ENCODE measurements at places on chromosomes 16 and 17. TPM values are rescaled to one million over a fixed set of nuclear protein-coding genes. Genes with fewer than 3 reads are reported as not detected.

GRCh38 chr16:70438585-70438968, 323 bp downstream of the ST3GAL2 start:
- peak overlapping the region; percentile 77 for H3K4me3 ChIP-seq
- DNase-seq, result no peak
- H3K27ac ChIP-seq, result peak overlapping the region; percentile 75
- H3K4me1 ChIP-seq, result peaks cover 35% of the 10 kb centered on the region
- no peaks in the 10 kb centered on the region for H3K36me3 ChIP-seq

DNA sequence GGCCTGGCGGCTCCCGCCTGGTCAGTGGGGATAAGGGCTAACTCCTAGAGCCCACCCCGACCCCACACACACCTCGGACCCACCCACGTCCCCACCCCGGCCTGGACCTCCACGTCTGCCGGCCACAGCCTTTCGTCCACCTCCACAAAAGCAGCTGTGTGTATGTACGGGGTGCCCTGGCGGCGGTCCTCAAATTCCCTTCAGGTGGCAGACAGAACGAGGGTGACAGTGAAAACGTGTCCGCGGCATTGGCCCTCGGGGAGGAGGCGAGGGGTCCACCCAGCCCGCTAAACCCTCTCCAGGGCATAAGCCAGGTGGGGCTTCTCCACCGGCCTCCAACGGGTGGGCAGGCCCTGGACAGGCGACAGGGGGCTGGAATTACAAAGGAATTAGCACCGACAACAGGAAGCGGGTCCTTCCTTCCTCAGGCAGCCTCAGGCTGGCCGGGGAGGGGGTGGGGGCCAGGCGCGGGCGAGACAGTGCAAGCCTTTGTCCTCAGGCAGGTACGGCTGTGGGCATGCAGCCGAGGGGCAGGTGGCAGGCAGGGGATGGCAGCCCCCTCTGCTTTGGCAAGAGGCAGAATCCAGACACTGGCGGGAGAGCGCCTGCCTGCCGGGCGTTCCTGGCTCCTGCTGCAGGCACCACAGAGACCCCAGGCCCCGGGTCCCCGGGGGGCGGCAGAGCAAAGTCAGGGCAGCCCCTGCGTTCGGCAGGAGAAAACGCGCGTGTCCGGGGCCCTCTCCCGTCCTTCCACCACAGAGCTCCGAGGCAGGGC, 12.3 kb upstream of the PITPNA start:
- DNase-seq, result peak; percentile 59
- H3K36me3 ChIP-seq, result no peaks in the 10 kb centered on the region
- no peaks in the 10 kb centered on the region for H3K27me3 ChIP-seq
- no peak overlapping the region for H3K27ac ChIP-seq
- H3K4me1 ChIP-seq, result peaks cover 44% of the 10 kb centered on the region

- H3K4me3 ChIP-seq, result no peak overlapping the region
- no peaks in the 10 kb centered on the region for H3K4me1 ChIP-seq
- no peak for DNase-seq
- H3K27me3 ChIP-seq, result peaks cover 10% of the 10 kb centered on the region
- no peak overlapping the region for H3K27ac ChIP-seq
- no peaks in the 10 kb centered on the region for H3K36me3 ChIP-seq
Measured at GRCh38 chr17:61482467-61482866, 30.2 kb downstream of the TBX4 start.

DNA sequence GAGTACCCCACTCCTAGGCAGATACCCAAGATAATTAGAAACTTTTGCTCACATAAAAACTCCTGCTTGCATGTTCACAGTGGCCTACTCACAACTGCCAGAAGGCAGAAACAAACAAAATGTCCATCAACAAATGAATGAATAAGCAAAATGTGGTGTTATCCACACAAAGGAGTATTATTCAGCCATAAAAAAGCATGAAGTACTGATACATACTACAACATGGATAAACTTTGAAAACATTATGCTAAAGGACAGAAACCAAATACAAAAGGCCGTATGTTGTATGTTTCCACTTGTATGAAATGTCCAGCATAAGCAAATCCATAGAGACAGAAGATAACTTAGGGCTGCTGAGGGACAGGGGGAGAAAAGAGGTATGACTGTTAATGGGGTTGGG, 1.9 kb downstream of the HSDL1 start:
- no peaks in the 10 kb centered on the region for H3K36me3 ChIP-seq
- H3K4me1 ChIP-seq, result peaks cover 34% of the 10 kb centered on the region
- no peak overlapping the region for H3K27ac ChIP-seq
- DNase-seq, result no peak

- peaks cover 40% of the 10 kb centered on the region for H3K27me3 ChIP-seq
- peak; percentile 68 for DNase-seq
- peaks cover 3% of the 10 kb centered on the region for H3K36me3 ChIP-seq
- H3K27ac ChIP-seq, result peak overlapping the region; percentile 86
- peak overlapping the region; percentile 45 for H3K4me3 ChIP-seq
- peaks cover 58% of the 10 kb centered on the region for H3K4me1 ChIP-seq
Measured at GRCh38 chr17:39737206-39737759, 455 bp upstream of the GRB7 start.

DNA sequence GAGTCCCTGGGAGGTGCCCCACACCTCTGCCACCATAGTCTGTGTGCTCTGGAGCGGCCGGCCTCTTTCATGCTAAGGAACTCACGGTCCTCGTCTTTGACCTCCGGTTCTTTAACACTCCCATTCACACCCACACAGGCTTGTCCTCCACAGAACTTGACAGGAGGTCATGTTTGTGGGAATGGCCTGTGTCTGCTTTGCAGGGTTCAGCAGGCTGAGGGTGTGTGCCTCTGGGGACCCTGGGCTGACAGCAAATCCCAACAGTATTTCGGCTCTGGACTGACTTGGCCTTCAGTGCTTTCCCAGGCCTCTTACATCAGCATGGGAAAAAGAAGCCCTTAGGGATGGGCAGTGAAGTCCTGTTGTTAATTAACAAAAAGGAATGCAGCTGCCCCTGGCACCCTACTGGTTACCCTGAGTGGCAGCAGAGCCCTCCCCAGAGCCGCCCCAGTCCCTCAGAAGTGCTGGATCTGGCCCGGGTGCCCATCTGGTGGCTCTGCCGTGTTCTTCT, 35.4 kb upstream of the ADORA2B start:
- H3K27ac ChIP-seq, result no peak overlapping the region
- H3K36me3 ChIP-seq, result no peaks in the 10 kb centered on the region
- H3K4me1 ChIP-seq, result no peaks in the 10 kb centered on the region

GRCh38 chr16:25679511-25679910, 12.2 kb upstream of the HS3ST4 start:
- no peak for DNase-seq
- H3K36me3 ChIP-seq, result no peaks in the 10 kb centered on the region
- no peaks in the 10 kb centered on the region for H3K4me1 ChIP-seq
- no peak overlapping the region for H3K27ac ChIP-seq
- no peaks in the 10 kb centered on the region for H3K27me3 ChIP-seq

- H3K27ac ChIP-seq, result no peak overlapping the region
- H3K36me3 ChIP-seq, result no peaks in the 10 kb centered on the region
- H3K4me1 ChIP-seq, result no peaks in the 10 kb centered on the region
- no peaks in the 10 kb centered on the region for H3K27me3 ChIP-seq
- H3K4me3 ChIP-seq, result no peak overlapping the region
Measured at GRCh38 chr16:76816475-76816874, 374.5 kb upstream of the MON1B start.

DNA sequence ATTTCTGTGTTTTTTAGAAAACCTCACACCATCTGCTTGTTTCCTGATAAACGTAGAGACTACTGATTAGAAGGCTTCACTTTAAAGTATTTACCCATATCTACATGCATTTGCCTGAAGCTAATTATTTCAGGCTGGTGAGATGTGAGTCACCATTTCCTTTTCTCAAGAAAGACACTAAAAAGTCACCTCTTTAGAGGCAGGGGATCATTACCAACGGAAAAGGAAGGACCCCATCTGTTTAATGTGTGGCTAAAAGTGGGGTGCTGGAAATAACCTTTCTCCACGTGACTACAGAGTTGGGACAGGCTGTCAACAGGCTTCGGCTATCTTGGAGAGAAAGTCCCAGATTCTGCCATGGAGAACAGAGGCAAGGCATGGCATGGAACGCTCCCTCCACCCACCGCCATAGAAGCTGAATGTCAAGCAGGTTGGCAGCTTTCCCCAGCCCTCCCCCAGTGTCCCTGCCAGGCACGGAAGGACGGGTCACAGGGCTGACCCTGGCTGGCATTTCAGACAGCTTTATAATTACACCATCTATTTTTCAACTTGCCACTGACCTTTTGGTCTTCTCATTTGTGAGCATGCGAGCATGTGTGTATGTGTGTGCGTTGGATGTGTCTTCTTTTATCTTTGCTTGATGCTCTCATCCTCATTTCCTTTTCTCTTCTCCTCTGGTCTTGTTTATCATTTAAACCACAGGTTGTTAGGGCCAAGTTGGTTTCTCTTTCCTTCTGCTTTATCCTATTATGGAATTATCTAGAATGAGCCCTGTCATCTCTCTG, 157.0 kb downstream of the CPPED1 start:
- no peaks in the 10 kb centered on the region for H3K27me3 ChIP-seq
- peak; percentile 63 for DNase-seq
- no peak overlapping the region for H3K4me3 ChIP-seq
- no peaks in the 10 kb centered on the region for H3K36me3 ChIP-seq

GRCh38 chr17:48131216-48131824, 23.8 kb downstream of the SNX11 start:
- no peaks in the 10 kb centered on the region for H3K27me3 ChIP-seq
- peak; percentile 40 for DNase-seq
- H3K4me1 ChIP-seq, result no peaks in the 10 kb centered on the region
- H3K4me3 ChIP-seq, result no peak overlapping the region

DNA sequence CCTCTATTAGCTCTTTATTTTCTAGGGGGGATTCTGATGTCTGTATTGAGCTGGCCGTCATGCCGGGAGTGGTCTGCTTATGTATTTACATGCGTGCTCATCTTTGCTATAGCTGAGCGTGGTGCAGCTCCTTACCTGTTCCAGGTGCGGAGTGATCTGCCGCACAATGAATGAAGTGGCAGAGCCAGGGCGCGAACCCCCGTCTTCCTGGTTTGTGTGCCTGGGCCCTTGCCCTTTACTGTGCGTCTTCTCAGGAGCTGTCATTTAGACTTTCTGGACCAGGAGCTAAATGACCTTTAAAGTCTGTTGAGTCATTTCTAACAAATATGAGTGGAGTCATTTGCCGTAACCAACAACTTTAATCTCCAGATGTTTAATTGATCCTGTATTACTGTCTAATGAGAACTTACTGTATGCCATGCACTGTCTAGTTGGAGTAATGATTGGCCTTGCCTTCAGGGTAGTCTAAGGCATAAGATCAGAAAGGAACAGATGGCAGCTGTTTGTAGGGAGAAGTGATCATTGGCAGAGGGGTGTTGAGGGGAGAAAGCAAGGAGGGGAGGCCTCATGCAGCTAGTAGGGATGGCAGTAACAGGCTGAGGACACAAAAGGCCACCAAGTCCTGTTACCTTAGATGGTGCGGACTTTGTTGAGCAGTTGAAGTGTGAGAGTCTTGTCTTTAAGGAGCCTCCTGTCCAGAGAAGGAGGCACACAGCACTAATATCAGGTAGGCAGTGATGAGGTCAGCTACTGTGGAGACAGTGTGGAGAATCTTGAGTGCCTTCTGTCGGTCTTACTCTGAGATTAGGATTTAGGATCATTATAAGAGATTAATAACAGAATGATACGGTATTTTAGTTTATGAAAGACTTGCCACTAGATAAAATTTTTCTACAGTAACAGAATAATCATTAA, 53.9 kb downstream of the USP10 start:
- no peaks in the 10 kb centered on the region for H3K36me3 ChIP-seq
- peaks cover 7% of the 10 kb centered on the region for H3K4me1 ChIP-seq
- no peak overlapping the region for H3K4me3 ChIP-seq
- no peak for DNase-seq

DNA sequence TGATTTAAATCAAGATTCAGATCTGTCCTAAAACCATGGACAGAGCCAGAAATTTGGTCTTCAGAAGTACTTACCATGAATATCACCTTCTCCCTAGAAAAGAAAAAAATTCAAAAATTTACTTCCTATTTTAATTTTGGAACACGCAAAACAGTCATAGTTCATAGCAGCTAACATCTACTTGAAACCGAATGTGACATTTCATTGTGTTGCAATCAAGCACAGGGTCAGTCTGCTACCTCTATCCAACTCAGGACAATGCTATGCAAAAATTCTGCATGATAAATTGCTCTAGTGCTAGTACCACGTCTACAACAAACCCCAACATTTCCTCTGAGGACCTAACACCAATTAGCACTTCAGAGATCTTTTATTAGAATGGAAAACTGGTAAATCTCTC, 7.7 kb downstream of the JPT1 start:
- H3K4me3 ChIP-seq, result no peak overlapping the region
- H3K27me3 ChIP-seq, result no peaks in the 10 kb centered on the region
- DNase-seq, result no peak

DNA sequence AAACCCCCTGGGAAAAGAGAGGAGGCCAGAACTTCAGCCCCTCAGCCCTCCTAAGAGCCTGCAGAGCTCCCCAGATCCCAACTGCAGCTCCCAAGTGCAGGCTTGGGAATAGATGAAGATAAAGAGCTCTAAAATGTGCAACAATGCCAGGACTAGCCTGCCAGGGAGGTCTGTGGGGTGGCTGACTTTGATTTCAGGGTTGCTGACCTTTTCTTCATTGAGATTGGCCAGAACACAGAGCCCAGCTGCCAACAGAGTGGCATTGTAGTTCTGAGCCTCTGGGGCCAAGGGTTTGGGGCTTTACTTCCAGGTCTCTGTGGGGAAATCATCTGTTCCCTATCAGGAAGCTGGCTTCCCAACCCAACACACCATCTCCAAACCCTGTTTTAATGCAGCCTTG, 120.6 kb downstream of the COPRS start:
- no peak overlapping the region for H3K27ac ChIP-seq
- DNase-seq, result no peak
- H3K4me1 ChIP-seq, result peaks cover 21% of the 10 kb centered on the region
- no peaks in the 10 kb centered on the region for H3K27me3 ChIP-seq
- H3K4me3 ChIP-seq, result no peak overlapping the region

GRCh38 chr17:48373130-48373830, 56.7 kb downstream of the SKAP1 start:
- no peaks in the 10 kb centered on the region for H3K36me3 ChIP-seq
- peaks cover 7% of the 10 kb centered on the region for H3K27me3 ChIP-seq
- no peak for DNase-seq
- no peak overlapping the region for H3K4me3 ChIP-seq
- no peak overlapping the region for H3K27ac ChIP-seq

- H3K4me1 ChIP-seq, result peaks cover 29% of the 10 kb centered on the region
- H3K4me3 ChIP-seq, result no peak overlapping the region
- no peak for DNase-seq
- no peaks in the 10 kb centered on the region for H3K27me3 ChIP-seq
- H3K27ac ChIP-seq, result no peak overlapping the region
Measured at GRCh38 chr16:25260416-25260815, 2.8 kb upstream of the ZKSCAN2 start.

The ALOX12B gene
- total RNA-seq, result not detected

The TBC1D3E gene
- total RNA-seq, result not detected

The NSF gene
- 45.5 TPM for total RNA-seq

The CDRT15L2 gene
- total RNA-seq, result not detected

The ANKS3 gene
- 26.8 TPM for total RNA-seq

The MARVELD3 gene
- total RNA-seq, result 1.2 TPM

The CYBC1 gene
- total RNA-seq, result 134 TPM

The NTN3 gene
- not detected for total RNA-seq

The HAP1 gene
- not detected for total RNA-seq

The CA7 gene
- total RNA-seq, result 0.55 TPM
